H1 (cell line): ENCODE measurements at places on chromosomes 11 and 22. TPM values are rescaled to one million over a fixed set of nuclear protein-coding genes. Genes with fewer than 3 reads are reported as not detected.

DNA sequence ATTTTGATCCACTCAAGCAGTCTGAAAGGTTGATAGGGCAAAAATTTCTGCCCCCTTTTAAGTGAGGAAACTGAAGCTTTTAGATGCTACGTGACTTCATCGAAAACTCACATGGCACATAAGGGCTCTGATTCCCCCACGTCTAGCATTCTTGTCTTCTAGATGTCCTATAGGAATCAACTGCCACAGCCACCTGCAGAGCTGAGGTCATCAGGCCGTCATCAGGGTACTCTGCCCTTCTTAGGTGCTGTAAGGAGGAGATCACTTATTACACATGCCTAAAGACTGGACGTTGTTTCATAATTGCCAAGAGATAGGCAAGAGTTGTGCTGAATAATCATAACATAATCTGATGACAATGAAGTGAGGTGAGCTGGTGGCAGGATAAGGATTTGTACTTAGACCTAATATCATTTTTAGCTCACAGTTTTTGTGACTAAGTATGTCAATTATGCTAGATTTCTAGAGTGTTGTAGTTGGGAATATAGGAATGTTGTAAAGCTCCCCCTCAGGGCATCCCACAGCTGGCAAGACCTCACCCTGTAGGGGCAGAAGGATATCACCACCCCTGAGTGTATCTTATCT is 349.4 kb downstream of the METTL15 start:
- DNase-seq: no peak

DNA sequence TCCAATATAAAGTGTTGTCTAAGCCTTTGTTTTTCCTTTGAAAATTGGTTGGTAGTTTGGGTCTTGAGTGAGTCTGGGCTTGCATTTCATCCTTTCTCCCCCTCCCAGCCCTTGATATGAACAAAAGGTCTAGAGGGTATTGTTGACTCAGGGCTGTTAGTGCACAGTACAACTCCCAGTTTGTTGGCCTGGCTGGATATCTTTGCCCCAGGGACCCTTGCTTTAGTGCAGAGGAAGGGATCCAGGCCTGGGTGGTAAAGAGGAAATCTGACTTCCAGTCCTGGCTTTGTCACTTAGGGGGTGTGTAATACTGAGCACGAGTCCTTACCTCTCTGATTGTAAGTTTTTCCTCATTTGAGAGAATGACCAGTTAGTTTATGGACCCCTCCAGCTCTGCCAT is 330.4 kb downstream of the TMEM135 start:
- DNase-seq: no peak

- DNase-seq: no peak
These were observed 1010.3 kb upstream of the TENM4 start for GRCh38 chr11:80451105-80451504.

- peak; percentile 50 for DNase-seq
These were observed 133.2 kb upstream of the RCN1 start for GRCh38 chr11:31957674-31958073.

GRCh38 chr11:68142028-68142412 is 20.8 kb upstream of the CHKA start:
- DNase-seq: no peak

DNA sequence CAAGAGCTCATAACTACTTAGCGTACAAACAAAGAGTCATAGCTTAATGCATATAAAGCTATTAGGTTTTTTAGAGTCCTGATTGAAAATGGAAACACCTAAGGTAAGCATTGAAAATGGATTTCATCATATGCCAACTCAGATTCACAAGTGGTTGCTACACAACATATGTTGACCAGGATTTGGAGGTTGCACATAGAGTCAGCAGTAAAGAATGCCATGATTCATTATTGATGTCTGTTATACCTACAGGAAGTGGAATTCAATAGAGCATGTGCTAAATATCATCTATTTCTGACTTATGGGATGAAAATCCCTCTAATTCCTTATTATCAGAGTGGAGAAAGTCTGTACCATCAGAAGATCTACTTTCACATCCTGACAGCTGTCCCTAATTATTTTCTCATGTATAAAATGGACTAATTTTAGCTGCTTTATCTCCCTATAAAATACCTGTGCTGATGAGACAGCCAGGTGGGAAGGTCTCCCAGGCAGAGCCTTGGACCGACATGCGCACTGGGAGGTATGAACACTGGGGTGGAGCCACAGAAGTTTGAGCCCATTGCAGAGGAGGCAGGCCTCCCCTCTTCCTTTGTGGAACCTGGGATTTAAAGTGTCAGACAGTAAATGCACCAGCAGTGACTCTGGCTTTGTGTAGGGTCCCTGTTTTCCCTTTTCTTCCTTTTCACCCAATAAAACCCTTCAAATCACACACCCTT is 204.2 kb downstream of the AASDHPPT start:
- no peak for DNase-seq

GRCh38 chr11:68472778-68473177 is 12.2 kb downstream of the PPP6R3 start:
- no peak for DNase-seq

- no peak for DNase-seq
These were observed 684.3 kb upstream of the RAG2 start for GRCh38 chr11:37282367-37282766.

- no peak for DNase-seq
These were observed 10.5 kb upstream of the EHD1 start for GRCh38 chr11:64888729-64889511.

DNA sequence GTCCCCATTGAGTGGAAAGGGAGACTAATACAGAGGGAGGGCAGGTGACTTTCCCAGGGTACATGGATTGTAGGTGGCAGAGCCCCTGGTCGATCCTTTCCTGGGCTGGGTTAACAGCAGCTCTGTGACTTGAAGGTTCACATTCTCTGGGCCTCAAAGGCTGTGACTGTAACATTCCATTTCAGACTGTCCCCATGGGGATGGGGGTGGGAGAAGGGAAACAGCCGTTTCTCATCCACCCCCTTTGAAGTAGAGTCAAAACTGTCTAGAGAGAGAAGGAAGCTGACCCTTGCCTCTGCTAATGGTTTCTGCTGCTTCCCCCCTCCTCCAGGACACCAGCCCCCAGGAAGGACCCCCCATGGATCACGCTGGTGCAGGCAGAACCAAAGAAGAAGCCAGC is 19.2 kb downstream of the MICALL1 start:
- DNase-seq: no peak

The KCNQ1 gene
- 2.0 and 2.4 TPM in 2 replicates for total RNA-seq

The MAPK11 gene
- 1.5 TPM in 2 replicates for total RNA-seq

The PITPNM1 gene
- 52.7 and 55.0 TPM in 2 replicates for total RNA-seq

The MPPED2 gene
- total RNA-seq: 3.5 and 6.2 TPM in 2 replicates

The KDM4E gene
- not detected in 2 replicates for total RNA-seq

The CRYAB gene
- 2.0 and 4.0 TPM in 2 replicates for total RNA-seq
